Caudate nucleus (tissue), 63 donors: ENCODE measurements at places on chromosomes 3 and 15.

GRCh38 chr3:11621077-11621476 is 22.6 kb downstream of the VGLL4 start:
- no peak for DNase-seq

DNA sequence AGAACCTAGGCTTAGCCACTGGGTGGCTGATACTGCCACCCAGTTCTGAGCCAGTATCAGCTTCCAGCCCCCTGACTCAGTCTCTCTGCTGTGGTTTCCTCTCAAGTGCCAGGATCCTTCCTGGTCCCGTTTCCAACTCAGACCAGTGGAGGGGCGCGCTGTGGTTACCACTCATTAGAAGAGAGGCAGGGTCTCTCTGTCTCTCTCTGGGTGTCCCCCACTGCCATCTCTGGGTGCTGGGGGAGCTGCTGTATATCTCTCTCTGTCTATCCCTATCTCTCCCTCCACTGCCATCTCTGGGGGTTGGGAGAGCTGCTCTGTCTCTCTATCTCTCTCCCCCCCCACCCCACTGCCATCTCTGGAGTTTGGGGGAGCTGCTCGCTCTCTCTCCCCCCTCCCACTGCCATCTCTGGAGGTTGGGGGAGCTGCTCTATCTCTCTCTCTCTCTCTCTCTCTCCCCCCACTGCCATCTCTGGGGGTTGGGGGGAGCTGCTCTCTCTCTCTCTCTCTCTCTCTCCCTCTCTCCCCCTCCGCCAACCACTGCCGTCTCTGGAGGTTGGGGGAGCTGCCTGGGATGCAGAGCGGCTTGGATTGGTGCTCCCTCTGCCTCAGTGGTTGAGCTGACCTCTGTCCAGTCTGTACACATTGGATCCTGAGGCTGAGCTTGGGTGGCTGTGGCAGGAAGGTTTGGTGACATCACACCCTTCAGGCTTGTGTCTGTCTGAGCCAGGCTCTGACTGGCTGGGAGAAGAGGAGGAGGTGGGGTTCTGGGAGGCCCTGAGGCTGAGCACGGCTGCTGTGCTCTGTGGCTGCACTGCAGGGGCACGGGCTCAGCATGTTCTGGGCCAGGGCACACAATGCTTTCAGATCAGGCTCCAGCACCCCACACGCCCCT is 98.9 kb downstream of the APBA2 start:
- peak; percentile 94 for DNase-seq

DNA sequence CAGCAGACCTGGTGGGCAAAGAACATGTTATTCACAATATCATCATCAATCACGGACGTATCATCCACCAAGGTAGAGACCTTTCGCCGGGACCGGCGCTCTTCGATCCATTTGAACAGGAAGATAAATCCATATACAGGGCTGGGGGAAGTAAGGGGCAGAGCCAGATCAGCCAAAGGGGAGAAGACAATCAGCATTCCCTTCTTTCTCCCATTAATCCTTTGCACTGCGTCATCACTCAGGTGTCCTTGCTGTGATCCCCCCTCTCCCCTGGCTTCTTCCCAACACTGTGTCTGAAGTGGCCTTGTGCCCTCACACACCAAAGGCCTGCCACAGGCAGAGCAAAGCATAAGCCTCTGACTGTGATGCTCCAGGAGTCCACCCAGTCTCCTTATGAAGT is 36.4 kb downstream of the SEMA3G start:
- DNase-seq = no peak

GRCh38 chr15:75095594-75095993 is 72.2 kb downstream of the PPCDC start:
- DNase-seq = no peak

GRCh38 chr15:88791637-88792036 is 11.6 kb upstream of the ACAN start:
- DNase-seq = no peak

- DNase-seq = no peak
These were observed 6.4 kb downstream of the RNF13 start for GRCh38 chr3:149819432-149819831.

DNA sequence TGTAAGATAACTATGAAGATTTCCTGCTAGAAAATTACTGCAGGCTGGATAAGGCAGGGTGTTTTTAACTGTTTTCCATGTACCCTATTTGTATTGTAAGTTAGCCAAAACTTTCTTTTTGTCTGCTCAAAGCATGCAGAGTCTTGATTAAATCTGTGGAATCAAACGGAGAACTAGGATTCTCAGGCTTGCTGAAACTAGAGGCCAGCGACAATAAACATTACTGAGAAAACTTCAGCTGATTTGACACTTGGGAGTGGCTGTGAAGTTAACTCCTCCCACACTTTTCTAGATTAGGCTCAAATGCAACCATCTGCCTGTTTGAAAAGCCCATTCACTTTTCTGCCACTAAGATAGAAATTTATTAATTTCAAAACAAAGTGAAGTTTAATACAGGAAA is 153.2 kb upstream of the FRMD4B start:
- DNase-seq = no peak

DNA sequence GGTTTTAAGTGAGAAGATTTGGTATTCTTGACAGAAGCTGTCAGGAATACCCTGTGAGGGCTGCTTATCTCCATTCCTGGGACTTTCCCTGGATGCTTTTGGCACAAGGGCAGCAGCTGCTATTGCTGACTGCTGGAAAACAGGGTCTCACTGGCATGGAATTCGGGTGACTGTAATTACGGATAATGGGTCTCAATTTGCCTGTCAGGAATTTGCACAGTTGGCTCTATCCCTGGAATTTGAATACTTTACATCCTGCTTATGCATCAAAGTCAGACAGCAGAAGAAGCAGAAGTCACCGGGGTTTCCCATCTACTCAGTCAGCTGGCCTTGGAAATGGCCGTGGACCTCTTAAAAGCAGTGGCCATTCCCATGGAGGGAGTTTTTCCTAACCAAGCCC is 25.9 kb upstream of the AKAP13 start:
- no peak for DNase-seq

DNA sequence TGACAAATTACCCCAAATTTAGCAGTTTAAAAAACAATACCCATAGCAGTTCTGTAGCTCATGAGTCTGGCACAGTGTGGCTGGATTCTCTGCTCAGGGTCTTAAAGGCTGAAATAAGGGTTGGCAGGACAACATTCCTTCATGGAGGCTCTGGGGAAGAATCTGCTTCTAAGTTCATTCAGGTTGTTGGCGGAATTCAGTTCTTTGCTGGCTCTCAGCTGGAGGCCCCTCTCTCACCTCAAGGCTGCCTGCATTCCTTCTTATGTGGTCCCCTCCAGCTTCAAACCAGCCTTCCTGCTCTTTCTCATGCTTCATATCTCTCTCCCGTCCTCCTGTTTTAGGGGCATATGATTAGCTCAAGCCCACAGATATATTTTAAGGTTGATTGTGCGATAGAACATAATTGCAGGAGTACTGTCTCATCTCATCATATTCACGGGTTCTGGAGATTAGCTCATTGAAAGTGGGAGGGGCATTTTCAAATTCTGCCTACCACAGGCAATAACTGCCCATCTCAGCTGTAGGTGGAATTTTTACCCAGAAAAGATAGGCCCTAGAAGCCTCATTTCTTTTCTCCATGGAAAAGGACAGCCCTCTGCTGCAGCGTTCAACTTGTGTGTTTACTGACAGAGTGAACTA is 5.6 kb upstream of the ZBTB47 start:
- DNase-seq = no peak

GRCh38 chr3:169867584-169868210 is 2.0 kb downstream of the LRRC31 start:
- DNase-seq = no peak

DNA sequence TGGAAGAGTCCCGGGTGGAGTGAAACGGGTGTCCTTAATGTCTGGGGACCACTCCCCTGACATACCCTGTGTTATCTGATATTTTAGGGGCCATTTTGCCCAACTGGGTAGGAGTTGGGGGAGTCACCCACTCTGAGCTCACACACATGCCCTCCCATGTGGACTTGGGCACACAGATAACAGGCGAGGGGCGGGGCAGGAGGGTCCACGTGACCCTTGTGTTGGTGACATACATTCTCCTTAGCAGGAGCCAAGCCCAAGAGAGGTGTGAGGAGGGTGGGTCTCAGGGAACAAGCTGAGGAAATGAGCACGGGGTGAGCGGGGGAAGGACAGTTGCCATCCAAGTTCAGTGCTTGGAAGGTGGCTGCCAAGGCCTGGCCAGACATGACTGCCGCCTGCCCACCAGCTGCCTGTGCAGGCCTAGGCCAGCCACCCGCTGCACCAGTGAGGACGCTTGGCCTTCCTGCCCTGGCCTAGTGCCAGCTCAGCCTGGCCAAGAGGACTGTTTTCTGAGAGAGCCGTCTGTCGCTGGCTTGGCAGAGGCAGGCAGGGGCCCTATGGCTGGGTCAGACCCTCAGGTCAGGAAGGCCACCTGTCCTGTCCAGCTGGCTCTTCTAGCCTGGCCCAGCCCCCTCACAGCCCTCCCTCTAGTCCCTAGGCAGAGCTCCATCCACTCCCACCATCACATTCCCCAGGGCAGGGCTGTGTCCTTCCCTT is 31.3 kb upstream of the TMEM115 start:
- DNase-seq = no peak

DNA sequence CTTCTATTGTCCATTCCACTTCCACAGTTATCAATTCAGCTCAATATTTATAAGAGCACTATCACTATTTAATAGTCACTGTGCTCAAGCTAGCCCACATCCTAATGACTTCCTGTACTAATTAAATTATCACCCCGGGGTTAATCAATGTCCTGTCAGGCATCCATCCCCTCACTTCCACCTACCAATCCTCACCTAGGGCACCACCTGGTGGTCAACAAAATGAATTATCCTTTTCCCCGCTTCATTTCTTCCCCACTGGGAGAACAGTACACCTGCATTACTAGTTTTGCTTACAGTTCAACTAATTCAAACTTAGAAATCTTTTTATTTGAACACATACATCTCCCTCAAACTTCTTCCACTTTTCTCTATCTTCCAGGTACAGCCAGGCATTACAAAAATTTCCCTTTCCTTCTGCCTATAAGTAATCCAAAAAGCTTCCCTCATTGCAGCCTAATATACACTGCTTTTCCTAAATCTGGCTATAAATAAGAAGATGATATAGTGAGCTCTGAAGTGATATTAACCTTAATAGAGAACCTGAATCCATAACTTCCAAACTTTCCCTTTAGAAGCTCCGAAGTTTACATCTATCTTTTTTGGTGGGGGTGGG is 68.5 kb downstream of the TMCC1 start:
- DNase-seq = no peak

- no peak for DNase-seq
These were observed 106.8 kb upstream of the CDIN1 start for GRCh38 chr15:36472672-36473071.

- DNase-seq = no peak
These were observed 445.4 kb downstream of the EPHB1 start for GRCh38 chr3:135240426-135240825.

DNA sequence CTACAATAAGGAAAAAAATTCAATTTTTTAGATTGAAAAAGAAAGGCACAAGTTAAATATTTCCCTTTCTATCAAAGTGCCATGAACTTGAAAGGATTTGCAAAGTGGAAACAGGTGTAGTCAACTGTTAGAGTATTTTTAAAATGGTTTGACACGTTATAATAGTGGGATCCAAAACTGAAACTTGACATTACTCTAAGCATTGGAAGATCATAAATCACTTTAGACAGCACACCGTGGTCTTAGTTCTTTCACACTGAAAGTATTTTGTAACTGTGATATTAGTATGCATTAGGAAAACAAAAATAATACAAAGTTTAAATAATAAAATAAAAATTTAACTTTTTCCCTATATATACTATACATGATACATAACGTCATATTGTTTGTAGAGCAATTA is 933.1 kb downstream of the EPHA3 start:
- DNase-seq = no peak

DNA sequence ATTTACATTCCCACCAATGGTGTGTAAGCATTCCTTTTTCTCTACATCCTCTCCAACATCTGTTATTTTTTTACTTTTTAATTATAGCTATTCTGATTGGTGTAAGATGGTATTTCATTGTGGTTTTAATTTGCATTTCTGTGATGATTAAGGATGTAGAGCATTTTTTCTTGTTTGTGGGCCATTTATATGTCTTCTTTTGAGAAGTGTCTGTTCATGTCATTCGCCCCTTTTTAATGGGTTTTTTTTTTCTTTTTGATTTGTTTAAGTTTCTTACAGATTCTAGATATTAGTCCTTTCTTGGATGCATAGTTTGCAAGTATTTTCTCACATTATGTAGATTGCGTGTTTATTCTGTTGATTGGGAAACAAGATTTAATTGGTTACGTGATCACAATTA is 14.2 kb downstream of the RAP2B start:
- no peak for DNase-seq

GRCh38 chr3:89245612-89246011 is 138.2 kb downstream of the EPHA3 start:
- DNase-seq = no peak

DNA sequence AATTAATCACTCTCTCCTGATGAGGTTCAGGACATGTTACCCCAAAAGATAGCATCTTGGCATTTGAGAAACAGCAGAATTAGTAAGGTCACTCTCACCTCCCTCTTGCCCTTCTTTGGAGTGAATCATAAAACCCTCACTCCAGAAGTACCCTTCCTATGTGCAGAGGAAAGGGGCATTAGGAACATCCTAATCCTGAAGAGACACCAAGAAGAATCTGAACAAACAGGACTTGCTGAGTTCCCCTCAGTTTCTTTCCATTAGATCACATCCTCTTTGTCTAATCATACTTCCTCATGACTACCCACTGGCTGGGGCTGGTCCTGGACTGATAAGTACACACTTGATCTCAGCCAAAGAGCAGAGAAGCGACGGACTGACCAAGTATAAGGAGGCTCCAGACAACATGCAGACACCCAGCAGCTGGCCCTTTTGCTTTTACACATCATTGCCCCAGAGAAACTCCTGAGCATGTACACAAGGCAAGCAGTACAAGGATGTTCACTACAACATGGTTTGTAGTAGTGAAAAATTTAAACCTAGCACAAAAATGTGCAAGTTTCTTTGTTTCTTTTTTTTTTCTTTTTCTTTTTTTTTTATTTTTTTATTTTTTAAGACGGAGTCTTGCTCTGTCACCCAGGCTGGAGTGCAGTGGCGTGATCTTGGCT is 15.0 kb upstream of the TM6SF1 start:
- peak; percentile 8 for DNase-seq

DNA sequence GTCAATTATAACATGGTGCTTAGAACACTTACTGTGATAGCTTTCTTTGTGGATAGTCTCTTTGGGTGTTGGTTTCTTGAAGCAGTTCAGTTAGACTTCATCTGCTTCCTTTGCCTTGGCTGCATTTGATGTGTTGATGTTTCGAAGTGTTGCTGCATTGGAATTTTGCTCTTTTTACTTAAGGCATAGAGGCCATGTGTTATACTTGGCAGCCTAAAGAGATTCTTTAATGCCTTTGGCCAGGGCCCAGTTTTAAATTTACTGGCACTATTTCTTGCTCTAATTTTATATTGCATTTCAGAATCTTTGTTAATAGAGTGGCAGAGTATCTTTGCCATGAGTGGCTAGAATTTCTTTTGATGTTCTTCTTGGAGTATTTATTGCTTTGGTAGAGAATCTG is 21.2 kb downstream of the NR1D2 start:
- DNase-seq = no peak
